NCI-H2029 (cell line): ENCODE measurements at places on chromosomes 12 and 14.

GRCh38 chr14:34685819-34686428 lies 28.5 kb downstream of the CFL2 start:
- no peak for DNase-seq

DNA sequence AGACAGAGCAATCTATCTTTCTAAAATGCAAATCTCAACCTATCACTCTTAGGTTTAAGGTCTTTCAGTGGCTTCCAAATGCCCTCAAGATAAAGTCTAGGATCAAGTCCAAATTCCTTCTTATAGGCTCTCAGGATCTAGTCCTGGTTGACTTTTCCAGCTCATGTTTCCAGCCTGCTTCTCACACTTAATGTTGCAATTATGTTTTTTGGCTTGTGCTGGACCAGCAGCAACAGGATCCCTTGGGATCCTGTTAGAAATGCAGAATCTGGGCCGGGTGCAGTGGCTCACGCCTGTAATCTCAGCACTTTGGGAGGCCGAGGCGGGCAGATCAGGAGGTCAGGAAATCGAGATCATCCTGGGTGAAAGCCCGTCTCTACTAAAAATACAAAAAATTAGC lies 10.6 kb downstream of the GPR33 start:
- DNase-seq = no peak

GRCh38 chr12:48221645-48222044 lies 18.6 kb upstream of the OR10AD1 start:
- no peak for DNase-seq

- DNase-seq = no peak
Observed at GRCh38 chr12:105256921-105257320, 20.9 kb upstream of the APPL2 start.

DNA sequence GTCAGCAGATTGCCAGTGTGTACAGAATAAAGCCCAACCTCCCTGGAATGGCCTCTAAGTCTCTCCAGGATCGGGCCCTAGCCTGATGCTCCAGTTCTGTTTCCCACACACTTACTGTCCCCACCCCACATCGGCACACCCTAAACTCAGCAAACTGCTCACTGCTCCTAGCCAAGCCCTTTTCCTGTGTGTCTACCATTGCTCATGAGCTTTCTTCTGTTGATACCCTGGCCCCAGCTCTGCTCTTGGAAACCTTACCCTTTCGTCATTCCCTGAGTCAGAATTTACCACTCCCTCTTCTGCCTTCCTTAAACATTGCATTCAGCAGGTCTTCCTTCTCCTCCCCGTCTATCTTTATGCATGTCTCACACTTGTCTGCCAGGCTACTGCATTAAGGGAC lies 158.9 kb downstream of the TMX1 start:
- no peak for DNase-seq

DNA sequence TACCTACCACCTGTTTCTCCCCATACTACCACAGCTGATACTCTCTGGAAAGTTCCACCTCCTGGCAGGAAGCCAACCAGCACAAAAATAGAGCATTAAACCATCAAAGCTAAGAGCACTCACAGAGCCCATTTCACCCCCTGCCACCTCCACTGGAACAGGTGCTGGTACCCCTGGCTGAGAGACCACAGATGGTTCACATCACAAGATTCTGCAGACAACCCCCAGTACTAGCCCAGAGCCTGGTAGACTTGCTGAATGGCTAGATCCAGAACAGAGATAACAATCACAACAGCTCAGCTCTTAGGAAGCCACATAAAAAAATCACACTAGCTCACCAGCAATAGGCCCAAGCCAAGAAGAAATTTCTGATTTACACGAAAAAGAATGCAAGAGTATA lies 855.2 kb downstream of the FSCB start:
- DNase-seq = no peak

- DNase-seq = no peak
Observed at GRCh38 chr14:20630340-20631022, 11.0 kb downstream of the OR6S1 start.

DNA sequence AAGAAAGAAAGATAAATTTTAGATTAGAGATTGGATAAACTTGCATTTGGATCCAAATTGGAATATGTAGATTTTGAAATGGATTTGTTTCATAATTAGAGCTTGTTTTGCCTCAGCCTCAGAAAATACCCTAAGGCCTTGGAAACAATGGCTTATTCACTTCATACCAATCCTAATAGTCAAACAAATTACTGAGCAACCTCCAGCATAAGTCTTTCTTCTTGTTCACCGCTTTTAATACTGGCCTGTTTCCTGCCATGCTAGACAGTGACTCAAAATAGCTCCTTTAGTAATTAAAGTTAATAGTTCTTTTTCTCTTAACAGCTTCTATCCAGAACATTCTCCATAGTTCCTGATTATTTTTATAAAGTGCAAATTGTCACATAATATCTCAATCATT lies 110.9 kb upstream of the DNM1L start:
- no peak for DNase-seq

DNA sequence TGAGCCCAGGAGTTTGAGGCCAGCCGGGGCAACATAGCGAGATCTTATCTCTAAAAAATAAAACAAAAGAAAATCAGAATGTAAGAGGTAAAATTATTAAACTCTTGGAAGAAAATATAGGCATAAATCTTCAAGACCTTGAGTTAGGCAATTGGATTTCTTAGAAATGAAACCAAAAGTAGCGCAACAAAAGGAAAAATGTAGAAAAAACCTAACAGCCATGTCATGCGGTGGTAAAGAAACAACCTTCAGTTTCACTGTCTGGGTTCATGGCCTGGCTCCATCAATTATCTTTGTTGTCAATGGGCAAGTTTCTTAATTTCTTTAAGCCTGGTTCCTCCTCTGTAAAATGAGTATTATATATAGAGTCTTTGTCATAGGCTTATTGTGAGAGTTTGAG lies 5.6 kb upstream of the GCH1 start:
- DNase-seq = no peak

DNA sequence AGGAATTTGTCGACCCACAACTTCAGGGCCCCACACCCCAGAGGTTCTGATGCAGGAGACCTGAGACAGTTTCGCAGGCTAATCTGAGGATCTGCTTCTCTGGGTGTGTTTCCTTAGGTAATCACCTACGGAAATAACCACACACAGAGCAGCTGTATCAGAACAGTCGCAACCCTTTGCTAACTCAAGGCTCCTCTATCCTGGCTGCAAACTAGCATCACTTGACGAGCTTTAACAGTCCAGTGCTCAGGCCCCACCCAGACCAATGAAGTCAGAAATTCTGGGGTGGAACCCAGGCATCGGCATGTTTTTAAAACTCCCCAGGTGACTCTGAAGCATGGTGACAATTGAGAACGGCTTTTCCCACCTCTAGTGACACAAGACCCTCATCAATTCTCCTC lies 20.7 kb downstream of the SLC7A7 start:
- no peak for DNase-seq

DNA sequence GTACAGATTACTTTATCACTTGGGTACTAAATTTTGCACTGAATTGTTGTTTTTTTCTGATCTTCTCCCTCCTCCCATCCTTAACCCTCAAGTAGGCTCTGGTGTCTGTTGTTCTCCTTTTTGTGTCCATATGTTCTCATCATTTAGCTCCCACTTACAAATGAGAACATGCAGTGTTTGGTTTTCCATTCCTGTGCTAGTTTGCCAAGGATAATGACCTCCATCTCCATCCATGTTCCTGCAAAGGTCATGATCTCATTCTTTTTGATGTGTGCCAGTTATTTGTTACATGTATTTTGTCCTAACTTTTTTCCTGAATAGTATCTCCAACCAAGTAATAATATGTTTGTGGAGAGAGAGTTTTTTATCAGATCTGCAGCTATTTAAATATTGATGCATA lies 44.2 kb downstream of the A2M start:
- no peak for DNase-seq

DNA sequence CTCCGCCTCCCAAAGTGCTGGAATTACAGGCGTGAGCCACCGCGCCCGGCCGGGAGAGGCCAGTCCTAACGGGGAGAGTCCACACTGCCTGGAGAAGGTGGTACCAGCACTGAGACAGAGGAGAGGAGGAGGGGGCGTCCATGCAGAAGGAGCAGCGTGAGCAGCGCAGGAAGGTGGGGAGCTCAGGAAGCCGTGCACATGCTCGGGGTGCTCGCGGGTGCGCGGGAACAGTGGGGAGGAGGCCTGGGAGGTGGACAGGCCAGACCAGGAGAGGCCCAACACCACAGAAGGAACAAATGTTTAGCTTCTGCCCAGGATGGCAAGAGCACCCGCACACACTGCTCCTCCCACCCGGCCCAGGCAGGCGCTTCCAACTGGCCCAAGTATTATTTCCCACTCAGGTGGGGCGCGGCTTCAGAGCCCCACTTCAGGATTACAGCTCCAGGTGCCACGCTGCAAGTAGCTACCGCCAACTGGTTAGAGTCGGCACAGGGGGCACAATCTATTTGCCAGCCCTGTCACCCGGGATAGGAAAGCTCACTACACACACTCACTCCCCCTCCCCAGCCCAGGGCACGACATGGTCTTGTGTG lies 80.8 kb upstream of the BCL11B start:
- DNase-seq = no peak

DNA sequence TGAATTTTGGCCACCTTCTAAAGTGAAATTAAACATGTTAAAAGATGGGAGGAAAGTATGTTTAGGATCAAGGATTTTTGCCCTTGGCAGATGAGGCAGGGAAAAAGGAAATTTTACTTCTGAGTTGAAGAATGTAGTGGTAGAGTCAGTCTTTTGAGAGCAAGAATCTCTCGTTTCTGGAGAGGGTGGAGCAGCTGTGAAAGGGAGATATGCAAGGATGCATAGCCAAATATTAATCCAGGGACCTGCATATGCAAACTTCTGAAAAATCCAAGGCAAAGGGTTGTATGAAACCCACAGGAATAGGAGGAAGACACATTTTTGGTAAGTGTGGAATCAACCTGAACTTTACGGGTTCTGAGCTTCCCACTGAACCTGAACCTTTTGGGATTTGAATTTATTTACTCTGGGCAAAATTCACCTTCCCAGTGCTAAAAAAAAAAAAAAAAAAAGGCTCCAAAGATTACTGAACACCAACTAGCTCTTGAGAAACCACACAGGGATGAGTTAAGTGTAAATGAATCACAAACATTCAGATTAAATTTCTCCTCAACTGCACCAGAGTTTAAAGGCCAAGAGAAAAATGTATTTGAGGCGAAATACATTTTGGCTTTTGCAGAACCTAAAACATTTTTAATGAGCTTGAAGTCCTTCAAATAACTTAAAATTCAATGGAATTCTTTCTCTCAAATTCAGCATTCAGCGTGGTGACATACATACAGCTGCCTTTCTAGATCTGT lies 187.1 kb upstream of the CDKN3 start:
- no peak for DNase-seq

- DNase-seq = no peak
Observed at GRCh38 chr14:81435391-81436295, 35.5 kb upstream of the STON2 start.

DNA sequence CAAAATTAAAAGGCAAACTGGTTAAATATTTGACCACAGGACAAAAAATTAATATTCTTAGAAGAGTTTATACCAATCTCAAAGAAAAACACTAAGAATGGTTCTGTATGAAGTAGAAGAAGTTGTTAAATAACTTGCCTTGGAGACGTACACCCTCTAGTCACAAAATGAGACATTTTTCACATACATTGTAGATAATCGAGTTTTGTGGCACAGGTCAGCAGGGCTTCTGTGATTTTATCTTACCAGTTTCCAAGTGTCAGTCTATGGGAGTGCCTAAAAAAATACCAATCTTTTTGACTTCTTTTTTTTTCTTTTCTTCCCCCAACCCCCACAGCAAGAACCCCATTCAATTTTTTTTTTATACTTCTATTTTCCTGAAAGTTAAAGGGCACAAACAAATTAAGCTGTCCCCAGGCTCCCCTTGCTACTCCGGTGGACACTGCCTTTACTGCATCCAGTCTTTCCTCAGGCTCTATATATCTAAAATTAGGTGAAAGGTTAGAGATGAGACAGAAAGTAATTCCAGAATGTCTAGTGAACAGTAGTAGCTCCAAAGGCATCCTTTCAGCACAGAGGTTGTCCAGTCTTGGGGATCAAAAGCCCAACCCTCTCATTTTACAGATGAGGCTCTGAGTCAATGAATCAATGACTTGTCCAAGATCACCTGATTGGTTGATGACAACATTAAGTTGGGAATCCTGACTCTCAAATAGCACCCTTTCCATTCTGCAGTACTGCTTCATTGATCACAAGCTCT lies 6.2 kb downstream of the LIMA1 start:
- no peak for DNase-seq

GRCh38 chr12:50248883-50249282 lies 34.4 kb downstream of the LIMA1 start:
- no peak for DNase-seq
